ENCODE measurements at places on chromosomes 3 and 15.

DNA sequence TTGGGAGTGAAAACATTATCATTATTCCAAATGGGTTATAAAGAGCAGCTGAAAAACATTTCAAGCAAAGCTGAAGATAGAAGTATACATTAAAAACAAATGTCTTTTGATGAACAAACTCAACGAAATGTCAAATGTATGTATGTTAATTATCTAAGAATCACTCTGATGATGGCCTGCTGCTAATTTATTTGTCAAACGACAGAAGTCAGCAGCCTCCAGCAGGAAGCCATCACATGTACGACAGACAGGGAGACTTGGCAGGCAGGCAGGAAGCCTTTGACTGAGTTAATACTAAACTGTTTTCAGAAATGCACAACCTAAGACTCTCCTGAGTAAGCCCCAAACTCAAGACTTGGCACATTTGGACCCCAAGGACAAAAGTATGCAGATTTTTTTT is 491.1 kb downstream of the ZNF385D start:
- DNase-seq = no peak

DNA sequence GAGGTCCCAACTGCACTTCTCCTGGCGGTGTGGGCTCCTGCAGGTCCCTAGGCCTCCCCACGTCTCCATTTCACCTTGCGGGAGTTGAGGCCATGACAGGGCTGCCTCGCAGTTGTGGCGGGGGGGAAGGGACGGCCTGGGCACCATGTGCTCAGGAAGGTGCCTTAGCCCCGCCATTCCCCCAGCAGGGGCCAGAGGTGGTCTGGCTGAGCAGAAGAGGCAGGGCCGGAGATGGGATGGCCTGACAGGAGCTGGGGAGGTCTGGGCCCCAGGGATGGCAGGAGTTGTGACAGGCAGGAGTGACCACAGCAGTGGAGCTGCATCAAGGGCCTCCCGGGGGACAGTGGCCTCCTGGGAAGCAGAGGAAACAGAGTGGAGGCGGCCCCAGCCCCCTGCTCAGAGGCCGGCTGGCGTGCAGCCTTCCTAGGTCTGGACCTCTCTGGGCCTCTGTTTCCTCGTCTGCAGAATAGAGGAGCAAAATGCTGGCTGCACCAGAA is 18.7 kb upstream of the KLF15 start:
- no peak for DNase-seq

DNA sequence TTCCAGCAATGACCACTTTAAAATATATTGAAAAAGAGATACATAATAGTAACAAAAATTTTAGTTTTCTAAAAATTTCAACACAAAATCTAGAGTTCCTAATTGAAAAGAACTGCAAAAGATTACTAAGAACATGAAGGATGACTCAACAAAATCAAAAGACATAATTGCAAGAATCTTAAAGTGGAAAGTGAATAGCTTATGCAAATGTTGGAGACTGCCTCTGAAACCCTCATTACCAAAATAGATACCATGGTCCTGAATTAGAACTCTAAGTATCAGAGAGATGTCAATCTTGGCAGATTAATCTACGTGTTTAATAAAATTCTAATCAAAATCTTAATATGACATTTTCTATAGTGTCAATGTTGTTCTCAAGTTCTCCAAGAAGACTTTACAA is 60.7 kb upstream of the SGO1 start:
- DNase-seq = no peak

DNA sequence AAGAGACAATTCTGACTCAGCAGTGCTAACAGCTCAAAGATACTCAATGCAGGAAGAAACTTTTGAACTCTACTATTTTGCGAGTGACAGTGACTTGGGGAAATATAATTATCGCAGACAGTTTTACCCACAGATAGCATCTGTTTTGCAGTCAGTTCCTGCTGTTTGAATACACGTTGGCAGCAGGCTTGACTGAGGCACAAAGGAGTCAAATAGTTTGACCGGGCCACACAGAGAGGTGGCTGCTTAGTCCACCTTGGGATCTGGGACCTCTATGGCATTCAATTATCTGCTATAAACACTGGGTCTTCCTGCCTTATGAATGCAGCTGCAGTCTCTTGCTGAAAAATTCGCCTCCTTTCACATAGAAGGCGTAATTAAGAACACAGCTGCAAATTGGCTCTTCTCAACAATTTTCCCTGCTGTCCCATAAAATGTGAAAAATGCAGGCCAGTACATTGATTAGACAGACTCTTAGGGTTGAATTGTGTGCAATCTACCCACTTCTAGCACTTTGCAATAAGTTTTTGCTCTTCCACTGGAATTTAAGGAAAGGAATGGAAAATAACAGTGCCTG is 56.5 kb downstream of the OTOL1 start:
- DNase-seq = no peak

DNA sequence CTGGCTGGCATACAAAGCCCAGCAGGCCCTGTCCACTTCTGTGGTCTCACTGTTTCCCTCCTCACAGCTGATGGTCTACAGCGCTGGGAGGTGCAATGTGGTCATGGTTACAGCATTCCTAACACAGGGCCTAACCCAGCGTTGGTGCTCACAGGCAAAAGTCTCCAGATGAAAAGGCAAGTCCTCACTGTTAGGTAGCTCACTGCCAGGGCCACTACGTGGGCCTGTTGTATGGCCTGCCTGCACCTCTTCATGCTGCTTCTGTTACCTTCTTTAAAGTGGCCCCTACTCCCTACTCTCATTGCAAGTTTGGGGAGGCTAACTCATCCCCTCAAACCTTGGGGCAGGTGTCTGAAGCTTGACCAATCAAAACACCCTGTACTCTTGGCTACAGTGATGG is 31.3 kb downstream of the CCDC13 start:
- no peak for DNase-seq

GRCh38 chr3:69197922-69198530 is 75.6 kb upstream of the LMOD3 start:
- DNase-seq = no peak

Data from hindlimb muscle (tissue), 1 donor.